GM13976 (cell line): ENCODE measurements at places on chromosomes 2 and 18.
A peak's percentile ranks its signal among the peaks of the same experiment; 100 is the strongest.

DNA sequence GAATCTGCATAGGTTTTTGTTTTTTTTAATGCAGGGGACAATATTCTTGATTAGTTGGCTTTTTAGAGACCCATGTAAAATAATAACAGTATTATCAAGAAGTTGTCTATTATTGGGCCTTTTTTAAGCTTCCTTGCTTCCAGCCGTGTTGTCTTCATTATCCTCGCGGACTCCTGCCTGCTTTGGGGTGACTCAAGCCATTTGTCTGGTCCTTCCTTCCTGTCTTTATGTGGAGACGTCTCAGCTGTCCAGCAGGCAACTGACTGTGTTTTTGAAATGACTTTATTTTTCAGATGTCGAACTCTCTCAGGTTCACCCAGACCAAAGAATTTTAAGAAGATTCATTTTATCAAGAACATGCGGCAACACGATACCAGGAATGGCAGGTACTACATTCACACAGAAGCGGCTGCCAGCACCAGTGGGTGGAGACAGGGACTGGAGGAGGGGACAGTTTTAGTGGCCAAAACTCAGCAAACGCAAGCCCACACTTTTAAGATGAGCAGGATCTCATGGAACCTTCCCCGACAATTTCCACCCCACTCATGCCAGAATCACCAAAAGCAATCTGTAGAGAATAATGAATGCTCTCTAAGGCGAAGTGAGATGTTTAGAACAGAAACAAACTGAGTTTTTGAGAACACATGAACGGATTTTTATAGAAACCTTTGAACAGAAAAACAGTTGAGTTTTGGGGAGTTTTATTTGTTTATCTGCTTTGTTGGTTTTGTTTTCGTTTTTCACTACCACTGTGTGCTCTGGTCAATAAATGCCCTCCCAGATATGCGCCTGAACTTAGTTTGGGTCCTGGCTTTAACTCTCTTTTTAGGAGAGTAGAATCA is 59.1 kb downstream of the CABLES1 start:
- no peak for DNase-seq

- DNase-seq = no peak
Observed at GRCh38 chr2:151669585-151670081, 64.6 kb downstream of the NEB start.

DNA sequence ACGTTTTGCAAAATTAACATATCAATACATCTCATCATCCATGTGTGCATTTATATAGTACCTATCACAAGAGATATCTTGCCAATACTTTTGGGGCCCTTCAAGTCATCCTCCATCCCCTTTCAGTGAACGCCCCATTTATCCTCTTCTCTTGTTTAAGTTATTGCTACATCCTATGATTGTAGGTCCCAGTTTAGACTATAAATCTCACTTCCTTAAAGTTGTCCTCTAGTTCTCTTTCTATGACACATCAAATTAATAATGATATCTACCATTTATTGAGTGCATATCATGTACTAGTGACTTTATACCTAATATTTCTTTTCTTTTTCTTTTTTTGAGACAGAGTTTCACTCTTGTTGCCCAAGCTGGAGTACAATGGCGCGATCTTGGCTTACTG is 28.8 kb upstream of the FBXO11 start:
- no peak for DNase-seq

DNA sequence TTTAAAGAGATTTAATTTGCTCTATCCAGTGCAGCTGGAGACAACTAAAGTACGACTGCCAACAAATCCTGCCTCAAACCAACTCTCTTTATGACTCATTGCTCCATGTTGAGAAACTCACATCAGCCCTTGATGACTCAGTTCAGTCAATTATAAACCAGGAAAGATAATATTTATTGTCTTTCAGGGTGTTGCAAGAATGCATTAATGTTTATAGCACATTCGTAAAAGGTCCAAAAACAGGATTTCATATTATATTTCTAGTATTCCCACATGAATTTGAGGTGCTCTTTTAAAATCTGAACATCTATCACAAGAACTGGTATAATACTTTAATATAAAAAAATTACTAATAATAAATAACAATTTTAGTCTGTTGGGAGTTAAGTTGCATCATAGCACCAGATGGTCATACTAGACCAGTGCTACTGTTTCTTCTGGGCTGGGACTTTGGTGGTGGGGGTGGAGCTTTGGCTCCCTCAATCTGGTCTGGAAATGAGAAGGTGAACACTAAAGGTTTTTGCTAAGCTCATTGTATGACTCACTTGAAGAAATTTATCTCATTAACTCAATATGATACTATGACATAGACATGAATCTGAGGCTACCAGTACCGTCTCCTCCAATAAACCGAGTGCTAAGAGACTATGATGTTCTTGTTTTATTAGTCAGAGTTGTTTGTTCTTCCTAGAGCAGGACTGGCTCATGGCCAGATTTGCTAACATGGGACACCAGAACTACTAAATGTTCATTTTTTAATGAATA is 26.6 kb upstream of the MAP3K20 start:
- peak; percentile 51 for DNase-seq

DNA sequence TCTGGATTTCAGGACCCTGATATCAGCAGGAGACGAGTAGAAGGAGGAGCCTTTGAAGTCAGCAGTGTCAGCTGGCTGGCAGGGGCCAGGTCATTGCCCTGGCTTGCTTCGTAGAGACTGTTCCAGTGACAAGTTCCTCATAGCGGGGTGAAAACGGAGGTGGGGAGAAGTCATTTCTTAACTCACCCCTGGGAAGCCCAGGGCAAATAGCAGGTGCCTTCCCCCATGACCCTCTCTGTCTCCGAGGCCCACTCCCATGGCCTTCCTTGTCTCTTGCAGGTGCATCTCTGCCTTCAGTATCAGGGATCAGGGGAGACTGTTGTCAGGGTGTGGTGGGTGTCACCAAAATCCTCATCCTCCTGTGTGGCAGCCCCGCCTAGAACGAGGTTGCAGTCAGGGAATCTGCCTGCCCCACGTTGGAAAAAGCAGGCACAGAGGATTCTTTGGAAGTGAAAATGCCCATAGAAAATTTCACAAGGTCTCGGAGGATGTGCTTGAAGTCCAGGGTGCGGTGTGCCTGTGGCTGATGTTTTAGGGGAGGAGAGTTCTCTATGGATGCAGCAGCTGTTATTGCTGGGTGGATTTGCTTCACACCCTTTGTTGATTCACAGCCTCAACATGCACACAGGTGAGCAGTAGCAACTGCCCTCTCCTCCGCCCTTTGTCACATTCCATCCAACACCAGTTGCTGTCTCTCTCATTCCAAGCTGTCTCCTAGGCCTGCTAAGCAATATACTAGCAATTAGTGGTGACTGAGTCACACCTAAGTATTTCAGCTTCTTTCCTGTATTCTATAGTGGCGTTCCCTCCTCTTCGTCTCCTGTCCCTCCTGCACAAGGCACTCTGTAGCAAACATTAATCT is 142.6 kb upstream of the FHL2 start:
- DNase-seq = no peak

DNA sequence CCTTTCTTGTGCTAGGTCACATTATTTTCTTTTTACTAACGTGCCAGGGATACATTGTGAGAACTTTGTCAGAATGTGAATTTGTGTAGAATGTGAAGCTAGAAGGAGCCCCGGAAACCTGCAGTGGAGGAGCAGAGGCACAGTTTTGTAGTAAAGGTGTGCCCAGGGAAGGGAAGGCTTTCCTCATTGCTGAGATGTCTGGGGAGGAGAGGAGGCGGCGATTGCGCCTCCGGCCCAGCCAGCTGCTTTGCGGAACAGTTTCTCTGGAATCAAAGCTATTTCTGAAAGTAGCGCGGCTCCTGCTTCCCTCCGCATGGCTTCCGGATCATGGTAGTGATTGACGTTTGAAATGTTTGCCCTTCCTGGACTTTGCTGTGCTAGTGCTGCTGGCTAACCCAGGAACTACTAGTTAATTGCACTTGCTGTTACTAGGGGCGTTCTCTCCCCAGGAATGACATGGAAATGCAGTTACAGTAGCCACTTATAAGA is 83.1 kb upstream of the RBM44 start:
- DNase-seq = no peak

DNA sequence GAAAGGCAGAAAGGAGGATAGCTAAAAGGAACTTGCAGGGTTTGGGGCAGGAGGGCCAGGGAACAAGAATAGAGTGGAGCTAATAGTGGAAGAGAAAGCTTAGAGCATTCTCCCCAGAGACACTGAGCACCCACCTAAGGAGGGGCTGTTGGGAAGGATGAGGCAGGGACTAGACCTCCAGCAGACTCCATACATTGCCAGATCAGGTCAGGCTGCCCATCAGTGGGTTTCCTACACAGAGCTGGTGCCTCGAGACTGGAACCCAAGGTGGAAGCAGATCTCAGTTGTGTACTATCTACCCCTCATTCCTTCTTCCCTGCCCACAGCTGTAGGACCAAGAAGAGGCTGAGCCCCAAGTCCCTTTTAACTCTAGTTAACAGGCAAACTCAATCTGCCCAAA is 148.5 kb downstream of the ZFP36L2 start:
- DNase-seq = no peak

DNA sequence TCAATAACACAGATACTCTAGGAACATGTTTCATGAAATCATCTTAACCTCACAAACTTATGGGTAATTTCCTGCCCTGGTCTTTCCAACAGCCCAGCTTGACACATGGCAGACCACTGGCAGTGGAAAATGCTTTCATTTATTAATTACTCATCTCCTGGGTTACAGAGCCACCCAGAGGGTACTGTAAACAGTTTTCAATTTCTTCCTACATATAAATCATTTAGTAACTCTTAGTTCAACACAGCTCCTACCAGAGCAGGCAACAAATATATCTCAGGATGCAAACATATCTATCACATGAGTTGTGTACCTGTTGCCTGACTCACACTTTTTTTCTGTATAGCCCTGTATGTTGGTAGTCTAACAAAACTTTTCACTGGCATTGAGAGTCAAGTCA is 99.2 kb upstream of the VRK2 start:
- DNase-seq = no peak

GRCh38 chr18:8084160-8084559 is 517.0 kb downstream of the PTPRM start:
- DNase-seq = no peak

DNA sequence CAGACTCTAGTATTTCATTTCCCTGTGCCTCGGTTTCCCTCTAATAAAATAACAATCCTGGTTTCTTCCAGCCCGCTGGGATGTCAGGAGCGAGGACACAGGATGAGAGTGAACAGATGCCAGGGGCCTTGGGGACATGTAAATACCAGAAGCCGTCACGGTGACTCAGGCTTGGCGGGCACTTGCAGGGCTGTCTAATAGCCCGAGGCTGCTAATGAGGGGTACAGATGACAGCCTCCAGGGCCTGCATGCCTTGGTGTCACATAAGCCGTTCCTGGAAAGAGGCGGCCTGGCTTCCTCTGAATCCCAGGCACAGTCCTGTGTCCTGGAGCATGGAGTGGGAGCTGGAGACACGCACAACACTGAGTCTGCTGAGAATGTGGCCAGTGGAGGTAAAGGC is 28.2 kb downstream of the HS1BP3 start:
- no peak for DNase-seq

DNA sequence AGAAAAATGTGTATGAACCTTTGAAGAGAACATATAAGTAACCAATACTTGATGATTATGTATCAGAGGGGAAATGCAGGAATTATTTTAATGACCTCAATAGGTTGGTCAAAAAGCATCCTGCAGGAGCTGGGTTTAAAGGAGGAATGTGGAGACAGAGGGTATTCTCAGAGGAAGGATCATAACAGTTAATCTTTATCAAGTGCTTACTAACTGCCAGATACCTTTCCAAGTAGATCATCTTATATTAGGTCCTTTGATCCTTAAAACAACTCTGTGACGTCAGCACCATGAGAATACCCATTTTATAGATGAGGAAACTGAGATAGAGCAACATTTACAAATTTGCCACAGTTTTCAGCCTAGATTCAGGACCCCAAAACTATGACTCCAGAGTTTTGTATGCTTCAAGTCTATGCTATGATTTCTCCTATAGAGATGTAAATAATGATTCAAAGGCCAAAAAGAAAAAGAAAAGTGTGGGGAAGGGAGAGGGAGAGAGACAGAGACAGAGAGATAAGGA is 3.0 kb downstream of the RFTN2 start:
- DNase-seq = no peak

DNA sequence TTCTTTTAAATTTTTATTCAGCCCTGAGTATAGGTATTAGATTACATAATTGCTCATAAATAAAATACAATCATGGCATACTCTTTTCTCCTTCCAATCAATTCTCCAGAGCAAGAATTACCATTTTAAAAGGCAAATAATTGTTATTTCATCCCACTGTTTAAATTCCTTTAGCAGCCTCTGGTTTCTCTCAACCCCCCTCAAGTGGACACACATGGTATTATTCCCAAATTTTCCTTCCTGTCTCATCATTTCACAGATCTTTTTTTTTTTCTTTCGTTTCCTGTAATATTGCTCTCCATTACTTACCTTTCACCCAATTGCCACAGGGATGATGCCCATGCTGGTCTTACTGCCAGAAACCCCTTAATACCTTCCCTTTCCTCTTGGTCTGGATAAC is 385.2 kb downstream of the RIT2 start:
- DNase-seq = no peak

DNA sequence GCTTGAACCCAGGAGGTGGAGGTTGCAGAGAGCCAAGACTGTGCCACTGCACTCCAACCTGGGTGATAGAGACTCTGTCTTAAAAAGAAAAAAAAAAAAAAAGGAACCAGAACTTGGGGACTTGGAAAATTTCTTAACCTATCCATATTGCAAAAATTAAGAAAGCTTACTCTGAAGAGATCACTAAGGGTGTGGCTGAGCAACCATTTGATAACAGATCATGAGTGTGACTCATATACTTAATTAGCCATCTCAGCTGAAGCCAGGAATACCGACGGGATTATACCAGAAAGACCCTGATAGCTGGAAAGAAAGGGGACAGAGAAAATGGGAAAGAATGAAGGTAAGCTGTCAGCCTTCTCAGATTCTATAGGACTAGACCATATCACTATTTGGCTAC is 7.1 kb upstream of the ADD2 start:
- DNase-seq = no peak

DNA sequence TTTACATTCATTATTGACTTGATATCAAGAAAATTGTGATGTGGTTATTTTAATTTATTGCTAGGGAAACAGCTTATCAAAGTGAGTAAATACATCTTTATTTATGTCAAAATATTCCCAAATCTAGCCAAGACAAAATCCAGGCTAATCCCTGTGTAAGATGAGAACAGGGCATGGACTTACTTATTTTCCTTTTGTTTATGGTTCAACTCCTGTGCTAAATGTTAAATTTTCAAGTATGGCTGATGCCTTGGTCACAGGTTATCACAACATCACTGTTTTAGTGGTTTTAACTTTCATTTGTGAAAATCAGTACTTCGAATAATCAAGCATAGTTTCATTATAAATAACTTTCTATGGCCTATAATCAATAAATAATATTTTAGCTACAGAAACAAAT is 657.0 kb upstream of the SYT4 start:
- no peak for DNase-seq
